A549 (cell line): ENCODE measurements at places on chromosomes 6 and 20.
A peak's percentile ranks its signal among the peaks of the same experiment; 100 is the strongest.

DNA sequence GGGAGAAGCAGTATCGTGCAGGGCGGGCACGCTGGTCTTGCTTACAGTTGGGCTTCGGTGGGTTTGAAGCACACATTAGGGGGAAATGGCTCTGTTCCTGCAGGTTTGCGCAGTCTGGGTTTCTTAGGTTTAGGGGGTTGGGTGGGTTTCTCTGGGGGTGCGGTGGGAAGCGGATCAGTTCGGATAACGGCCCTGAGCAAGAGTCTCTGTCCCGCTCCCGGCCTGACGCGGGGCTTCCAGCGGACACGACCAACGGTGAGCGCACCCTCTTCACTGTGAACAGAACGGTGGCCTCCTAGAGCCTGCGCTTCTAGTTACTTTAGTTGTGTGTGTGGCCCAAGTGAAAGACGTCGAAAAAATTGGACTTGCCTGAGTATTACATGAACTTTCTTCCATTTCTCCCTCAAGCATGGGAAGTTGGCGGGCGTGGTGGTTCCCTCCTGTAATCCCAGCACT lies 635 bp upstream of the ELOVL2 start:
- DNase-seq: no peak

GRCh38 chr20:18414140-18414539 lies 52.7 kb downstream of the DZANK1 start:
- DNase-seq: no peak

DNA sequence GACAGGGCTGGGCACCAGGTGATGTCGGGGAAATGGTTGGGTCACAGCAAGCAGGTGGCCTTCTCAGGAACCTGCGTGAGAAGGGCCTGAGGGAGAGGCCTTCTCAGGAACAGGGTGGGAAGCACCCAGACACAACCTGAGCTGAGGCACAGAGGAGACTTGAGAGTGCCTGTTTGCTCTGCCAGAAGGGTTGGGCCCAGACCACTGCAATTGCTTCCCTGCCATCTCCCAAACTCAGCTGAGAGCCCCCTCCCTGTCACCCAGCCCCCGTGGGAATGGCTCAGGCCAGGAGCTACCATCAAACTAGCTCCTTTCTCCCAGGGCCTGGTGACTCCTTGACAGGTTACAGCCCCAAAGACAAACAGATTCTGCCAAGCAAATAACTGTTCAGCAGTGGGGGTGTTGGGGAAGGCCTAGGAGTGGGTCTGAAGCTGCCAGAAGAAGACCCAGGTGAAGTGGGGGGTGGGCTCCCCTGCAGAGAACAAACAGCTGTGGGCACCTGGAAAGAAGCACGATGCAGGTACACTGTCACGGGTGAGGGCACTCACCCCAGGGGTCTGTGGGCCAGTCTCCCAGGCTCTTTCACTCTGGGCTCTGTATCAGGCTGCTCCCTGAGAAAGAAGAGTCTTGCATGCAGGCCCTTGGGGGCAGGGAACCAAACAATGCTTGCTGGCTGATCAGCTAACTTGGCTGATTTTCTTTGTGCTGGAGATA lies 30.4 kb upstream of the SPDEF start:
- no peak for DNase-seq

DNA sequence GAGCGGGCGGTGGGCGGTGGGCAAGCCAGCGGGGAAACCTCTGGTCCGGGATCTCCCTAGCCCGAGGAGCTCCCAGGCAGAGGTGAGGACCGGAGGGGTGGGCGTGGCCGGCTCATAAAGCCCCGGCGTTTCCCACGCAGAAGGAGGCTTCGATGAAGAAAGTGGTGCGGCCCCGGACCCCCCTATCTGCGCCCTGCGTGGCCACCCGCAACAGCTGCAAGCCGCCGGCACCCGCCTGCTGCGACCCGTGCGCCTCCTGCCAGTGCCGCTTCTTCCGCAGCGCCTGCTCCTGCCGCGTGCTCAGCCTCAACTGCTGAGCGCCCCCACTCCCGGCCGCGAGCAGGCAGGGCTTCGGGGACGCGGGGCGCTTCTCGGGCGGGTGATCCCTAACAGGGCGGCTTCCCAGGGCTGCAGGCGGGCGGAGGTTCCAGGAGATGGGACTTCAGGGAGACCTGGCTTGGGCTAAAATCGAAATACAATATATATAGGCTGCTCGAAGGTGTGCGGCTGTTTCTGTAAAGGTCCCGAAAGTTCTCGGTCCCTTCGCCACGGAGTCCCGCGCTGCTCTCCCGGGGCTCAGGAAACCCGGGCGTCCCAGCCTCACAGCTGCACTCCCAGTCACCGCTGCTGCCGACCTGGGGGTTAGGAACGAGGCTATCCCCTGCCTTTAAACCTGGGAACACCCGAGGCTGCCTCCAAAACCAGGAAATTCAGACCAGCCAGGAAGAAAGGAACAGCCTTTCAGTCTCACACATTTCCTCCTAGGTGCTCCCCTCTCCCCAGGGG lies 27.8 kb downstream of the ASIP start:
- DNase-seq: no peak

- DNase-seq: no peak
Observed at GRCh38 chr6:111614833-111615582, 9.3 kb upstream of the TRAF3IP2 start.

GRCh38 chr6:130978660-130979396 lies 84.2 kb downstream of the EPB41L2 start:
- DNase-seq: no peak

DNA sequence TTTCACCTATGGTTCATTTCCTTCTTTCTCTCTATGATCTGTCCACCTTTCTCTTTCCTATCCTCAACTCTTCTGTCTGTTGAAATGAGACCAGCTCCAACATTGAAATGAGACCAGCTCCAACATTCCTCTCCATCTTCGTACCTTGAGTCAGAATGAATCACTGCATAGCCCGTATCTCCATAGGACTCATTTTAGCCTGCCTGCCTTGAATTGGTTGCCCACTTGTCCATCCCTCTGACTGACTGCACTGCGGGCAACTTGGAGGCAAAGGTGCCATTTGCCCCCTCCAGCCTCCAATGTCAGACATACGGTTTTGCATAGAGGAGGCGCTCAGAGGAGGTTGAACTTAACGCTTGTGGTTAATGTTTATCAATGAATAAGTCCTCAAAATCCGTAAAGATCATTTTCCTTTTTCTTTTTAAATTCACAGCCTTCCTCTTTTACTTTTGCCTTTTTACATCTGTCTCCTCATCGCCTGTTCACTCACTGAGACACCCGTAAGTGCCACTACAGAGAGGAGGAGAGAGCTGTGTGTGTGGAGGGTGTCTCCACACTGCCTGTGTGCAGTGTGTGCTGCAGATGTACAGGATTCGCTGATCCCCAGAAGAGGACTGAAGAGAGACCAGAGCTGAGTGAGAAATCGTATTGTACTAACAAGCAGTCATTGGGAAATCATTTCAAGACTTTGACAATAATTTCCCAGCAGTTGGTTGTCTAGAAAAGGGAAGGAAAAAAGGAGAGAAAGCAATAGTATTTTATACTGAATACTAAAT lies 579.6 kb upstream of the MAP3K7 start:
- no peak for DNase-seq

DNA sequence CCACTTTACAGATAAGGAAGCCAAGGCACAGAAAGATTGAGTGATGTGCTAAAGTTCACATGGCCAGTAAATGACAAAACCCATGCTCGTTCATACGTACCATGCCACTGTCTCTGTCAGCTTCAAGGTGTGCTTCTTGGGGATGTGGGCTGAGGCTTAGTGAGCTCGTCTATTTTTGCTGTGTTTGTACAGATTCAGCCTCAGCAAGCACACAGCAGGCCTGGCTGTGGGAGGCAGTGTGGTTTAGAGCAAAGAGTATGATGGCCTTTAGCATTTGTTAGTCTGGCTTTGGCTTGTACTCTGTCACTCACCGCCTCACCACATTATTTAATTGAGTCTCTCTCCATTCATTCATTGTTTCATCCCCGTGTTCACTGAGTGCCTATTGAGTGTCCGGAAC lies 55.3 kb downstream of the BMP6 start:
- DNase-seq: no peak

DNA sequence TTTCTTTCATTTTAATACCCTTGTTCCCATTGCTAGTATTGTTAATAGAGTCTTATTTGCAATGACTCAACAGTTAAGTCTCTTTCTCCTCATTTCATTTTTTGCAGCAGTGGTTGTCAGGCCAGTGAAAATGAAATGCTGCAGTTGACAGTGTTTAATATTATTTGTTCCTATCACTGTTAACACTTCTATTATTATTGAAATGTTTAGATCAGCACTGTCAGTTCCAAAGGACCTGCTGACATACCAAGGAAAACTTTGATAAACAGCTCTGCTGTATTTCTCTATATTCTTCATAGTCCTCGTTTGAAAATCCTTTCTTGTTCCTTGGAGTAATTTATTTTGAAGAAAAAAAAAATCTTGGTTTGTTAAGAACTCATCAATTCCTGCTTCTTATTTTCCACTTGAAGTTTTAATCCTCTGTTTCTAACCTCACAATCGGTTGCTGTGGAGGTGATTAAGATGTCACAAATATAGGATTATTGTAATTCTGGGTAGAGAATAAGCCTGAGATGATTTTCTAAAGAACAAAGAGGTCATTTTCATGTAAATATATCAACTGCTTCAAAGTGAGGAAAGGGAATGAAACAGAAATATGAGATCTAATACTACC lies 1065.9 kb upstream of the CITED2 start:
- no peak for DNase-seq

GRCh38 chr20:23782366-23782983 lies 31.7 kb upstream of the CST1 start:
- peak; percentile 40 for DNase-seq

DNA sequence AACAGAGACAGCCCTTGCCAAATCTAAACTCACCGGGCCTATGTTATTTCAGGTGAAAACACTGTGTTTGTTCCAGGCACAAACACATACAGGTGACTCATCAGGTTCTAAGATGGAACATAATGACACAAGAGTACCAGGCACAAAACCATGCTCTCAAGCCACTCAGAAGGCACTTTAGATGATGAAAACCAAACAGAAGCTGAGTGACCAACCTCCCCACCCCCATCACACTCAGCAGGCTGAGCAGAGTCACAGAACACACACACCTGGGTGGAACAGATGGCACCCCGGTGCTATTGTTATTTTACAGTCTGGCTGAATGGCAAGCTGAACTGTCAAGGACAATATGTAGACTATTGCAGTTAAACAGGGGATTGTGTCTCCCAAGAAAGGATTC lies 20.6 kb upstream of the NKX2-2 start:
- no peak for DNase-seq

- DNase-seq: peak; percentile 76
Observed at GRCh38 chr20:35269055-35269781, 8.7 kb downstream of the MMP24OS start.

- DNase-seq: no peak
Observed at GRCh38 chr6:137402143-137402680, 92.0 kb downstream of the OLIG3 start.

GRCh38 chr6:15265787-15266186 lies 19.9 kb downstream of the JARID2 start:
- DNase-seq: no peak

DNA sequence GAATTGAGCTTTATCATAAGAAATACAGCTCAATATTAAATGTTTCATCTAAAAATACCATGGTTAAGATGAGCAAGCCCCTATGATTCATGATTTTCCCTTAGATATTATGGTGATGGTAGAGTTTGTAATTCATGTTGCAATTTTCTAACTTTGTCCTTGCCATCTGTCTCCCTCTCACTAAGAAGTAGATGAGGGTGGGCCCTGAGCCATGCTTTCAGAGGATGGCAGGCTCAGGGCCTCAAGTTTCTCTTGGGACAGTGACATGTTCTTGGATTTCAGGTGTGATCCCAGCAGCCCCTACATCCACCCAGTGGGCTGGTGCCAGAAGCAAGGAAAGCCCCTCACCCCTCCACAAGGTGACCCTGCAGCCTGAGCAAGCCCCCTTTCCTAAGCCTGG lies 25.6 kb downstream of the L3MBTL1 start:
- no peak for DNase-seq

- no peak for DNase-seq
Observed at GRCh38 chr6:154122195-154122925, 83.3 kb downstream of the OPRM1 start.

- no peak for DNase-seq
Observed at GRCh38 chr20:13028001-13028400, 19.2 kb downstream of the SPTLC3 start.

DNA sequence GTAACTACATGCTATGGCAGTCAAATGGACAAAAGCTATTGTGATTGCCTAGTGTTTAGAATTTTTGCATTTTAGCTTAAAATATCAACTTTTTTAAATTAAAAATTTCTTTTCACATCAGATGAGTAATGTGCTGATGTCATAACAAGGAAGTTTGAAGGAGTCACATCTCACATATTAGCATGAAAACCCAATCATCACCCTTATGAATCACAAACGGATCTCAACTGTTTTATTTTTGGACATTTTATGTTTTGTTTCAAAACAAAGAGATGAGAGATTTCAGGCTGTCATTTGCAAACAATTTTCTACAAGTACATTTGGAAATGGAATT lies 53.6 kb upstream of the TRERF1 start:
- DNase-seq: peak; percentile 57

- no peak for DNase-seq
Observed at GRCh38 chr6:91447530-91448254, 860.8 kb upstream of the MAP3K7 start.

DNA sequence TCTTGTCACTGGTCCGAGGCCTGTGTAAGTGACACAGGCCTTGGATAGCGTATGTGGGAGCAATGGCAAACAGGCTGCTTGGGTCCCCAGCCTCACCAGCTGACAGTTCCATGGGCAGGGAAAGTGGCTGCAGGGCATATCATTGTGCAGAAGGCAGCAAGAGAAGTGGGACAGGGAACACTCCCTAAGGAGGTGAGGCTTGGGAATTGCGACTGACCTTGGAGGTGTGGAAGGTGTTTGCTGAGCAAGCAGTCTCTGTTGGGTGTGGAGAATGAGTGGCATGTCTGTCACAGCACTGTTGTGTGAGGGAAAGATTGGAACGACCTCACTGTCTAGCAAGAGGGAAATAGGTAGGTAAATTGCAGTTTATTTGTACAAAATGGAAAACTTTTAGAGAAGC lies 16.8 kb downstream of the POFUT1 start:
- no peak for DNase-seq

- no peak for DNase-seq
Observed at GRCh38 chr6:47106216-47106615, 64.1 kb upstream of the ADGRF1 start.

DNA sequence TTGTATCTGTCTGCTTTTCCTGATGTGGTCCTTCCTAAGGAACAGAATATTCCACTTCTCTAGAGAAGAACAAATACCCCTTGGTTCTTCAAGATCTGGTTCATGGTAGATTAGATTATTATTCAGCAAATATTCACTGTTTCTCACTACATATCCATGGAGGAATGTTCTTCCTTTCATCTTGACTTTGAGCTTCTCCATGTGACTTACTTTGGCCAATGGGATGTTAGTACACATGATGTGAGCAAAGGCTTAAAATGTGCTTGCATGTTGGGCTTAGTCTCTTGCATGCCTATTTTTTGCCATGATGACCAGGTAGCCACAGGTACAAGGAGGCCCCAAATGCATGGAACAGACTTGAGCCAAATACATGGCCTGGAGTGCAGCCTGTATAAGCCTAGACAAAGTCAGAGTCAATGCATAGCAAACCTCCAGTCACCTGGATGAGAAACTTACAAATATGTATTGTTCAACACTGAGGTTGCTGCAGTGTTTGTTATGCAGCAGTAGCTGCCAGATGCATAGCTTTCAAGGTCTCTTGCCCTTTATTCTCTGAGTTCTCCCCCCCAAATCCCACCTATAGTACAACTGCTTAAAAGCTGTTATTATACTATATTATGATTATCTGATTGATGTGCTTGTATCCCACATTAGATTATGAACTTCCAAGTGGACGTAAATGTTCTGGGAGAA lies 50.0 kb upstream of the CHD6 start:
- no peak for DNase-seq
